Cardiac fibroblast (primary cell): ENCODE measurements at places on chromosomes 16 and 17.
A peak's percentile ranks its signal among the peaks of the same experiment; 100 is the strongest.

GRCh38 chr16:54290833-54291655 lies 4.5 kb upstream of the IRX3 start:
- no peak for DNase-seq

- DNase-seq: peak; percentile 11
Measured at GRCh38 chr17:10384175-10384574, 11.4 kb upstream of the MYH13 start.

GRCh38 chr16:82293671-82294070 lies 123.6 kb upstream of the MPHOSPH6 start:
- DNase-seq: no peak

GRCh38 chr16:76899767-76900166 lies 291.2 kb upstream of the MON1B start:
- no peak for DNase-seq

DNA sequence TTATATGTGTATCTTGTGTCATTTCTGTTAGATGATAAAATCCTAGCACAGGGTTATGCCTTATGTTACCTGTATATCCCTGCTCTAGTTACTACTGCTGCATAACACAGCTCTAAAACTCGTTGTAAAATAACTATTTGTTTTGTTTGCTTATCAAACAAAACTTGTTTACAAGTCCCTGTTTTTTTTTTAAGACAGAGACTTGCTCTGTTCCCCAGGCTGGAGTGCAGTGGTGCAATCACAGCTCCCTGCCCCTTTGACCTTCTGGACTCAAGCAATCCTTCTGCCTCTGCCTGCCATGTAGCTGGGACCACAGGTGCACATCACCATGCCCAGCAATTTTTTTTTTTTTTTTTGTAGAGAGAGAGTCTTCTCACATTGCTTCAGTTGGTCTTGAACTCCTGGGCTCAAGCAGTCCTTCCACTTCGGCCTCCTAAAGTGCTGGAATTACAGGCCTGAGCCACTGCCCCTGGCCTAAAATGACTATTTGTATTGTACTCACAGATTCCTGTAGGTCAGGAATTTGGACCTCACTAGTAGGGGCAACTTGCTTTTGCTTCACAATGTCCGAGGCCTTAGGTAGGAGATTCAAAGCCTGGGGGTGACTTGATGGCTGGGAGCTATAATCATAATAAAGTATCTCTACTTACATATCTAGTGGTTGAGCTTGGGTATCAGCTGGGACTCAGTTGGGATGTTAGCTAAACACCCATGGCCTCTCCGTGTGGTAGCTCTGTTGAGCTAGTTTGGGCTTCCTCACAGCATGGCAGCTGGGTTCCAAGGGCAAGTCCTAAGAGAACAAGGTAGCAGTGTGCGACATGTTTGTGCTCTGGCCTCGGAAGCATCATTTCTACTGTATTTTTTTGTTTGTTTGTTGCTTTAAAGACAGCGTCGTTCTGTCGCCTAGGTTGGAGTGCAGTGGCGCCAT lies 12.6 kb downstream of the DUSP14 start:
- no peak for DNase-seq

DNA sequence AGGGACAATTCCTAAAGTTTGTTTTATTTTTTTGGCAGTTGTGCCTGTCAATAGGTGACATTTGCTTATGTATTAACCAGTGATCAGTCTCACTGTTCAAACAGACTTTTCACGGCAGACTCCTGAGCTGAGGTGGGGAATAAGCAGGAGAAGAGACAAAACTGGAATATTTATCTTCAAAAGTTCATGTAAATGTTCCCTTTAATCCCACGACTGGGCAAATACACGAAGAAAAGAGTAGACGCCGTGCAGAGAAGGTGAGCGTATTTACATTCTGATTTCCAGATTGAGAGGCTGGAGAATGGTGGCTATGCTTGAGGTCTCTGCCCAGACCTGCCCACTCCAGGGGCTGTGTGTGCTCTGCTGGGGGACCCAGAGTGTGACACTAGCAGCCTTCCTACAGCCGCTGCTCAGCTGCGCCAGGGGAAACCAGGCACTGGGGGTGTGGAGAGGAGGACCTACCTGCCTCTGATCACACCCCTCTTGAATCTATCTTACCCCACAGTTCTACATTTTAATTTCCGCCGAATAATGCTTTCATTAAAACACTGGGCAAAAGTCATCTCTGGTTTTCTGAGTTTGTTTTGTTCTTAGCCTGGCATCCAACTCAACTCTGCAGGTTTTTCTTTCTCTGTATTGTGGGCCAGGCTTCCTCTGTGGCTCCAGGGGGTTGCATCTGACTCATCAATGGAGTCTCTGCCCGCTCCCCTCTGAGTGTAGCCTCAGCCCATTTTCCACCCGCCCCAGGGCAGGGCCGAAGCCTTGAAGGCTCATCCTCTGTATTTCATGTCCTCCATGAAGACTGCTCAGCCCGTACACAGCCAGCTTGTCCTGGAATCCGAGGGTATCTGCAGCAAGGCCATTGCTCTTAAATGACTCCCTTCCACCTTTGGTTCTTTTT lies 237.1 kb downstream of the NTN1 start:
- DNase-seq: no peak

- DNase-seq: no peak
Measured at GRCh38 chr16:12182212-12182611, 205.7 kb downstream of the SNX29 start.

- peak; percentile 84 for DNase-seq
Measured at GRCh38 chr17:57833179-57833939, 16.5 kb downstream of the MRPS23 start.

DNA sequence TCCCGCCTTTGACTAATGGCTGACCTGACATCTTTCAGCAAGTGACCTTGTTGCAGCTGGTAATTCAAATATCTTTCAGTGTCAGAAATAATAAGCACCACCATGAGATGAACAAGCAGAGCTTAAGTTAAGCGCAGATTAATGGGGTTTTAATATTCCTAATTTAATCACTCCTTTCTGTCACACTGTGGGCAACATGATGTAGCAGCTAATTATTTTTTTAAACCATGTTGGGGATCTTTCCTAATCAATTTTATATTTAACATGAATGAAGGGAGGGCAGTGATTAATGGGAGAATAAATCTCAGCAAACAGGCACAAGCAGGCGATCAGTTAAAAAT lies 353.6 kb upstream of the TNRC6C start:
- no peak for DNase-seq

DNA sequence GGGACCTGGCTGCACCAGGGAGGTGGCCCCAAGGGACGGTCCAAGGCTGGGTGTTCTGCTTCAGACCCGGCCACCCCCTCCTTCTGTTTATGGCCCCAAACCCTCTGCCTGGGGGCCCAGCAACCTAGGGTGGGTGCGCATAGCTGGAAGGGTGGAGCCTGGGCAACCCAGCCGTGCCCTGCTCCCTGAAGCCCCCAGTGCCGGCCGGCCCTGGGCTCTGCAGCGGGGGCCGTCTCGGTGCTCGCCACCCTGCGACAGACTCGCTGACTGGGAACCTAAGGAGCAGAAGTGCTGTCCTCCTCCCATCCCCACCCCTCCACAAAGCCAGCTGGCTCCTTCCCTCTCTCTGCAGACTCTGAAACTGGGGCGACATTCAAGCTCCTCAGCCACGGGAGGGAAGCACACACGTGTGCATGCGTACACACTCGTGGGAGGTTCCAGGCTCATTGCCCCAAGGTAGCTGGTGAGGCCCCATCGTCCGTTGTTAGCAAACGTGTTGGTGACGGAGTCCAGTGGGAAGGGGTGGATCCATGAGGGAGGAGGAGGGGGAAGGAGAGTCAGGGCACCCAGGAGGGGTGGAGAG lies 43.4 kb downstream of the ENGASE start:
- no peak for DNase-seq

GRCh38 chr17:58605986-58606385 lies 85.9 kb downstream of the TEX14 start:
- DNase-seq: no peak

- DNase-seq: peak; percentile 56
Measured at GRCh38 chr16:87569601-87570571, 32.4 kb upstream of the JPH3 start.

DNA sequence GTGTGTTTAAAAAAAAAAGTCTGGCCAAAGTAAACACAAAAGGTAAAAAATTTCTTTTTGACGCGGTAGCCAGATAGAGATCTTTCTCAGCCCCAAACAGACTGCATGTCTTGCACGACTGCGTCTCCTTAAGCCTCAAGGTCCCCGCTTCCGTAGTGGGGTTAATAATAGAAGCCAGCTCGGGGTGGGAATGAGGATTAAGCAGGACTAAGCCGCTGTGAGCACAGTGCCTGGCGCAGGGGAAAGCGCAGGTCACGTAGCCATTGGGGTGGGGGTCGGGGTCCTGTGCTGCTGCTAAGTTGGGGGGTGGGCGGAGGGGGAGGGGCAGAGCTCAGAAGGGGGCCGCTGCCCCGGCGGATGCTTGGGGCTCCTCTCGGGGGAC lies 521 bp downstream of the GGA2 start:
- peak; percentile 37 for DNase-seq

GRCh38 chr17:5587438-5588032 lies 3.2 kb upstream of the NLRP1 start:
- DNase-seq: peak; percentile 85

DNA sequence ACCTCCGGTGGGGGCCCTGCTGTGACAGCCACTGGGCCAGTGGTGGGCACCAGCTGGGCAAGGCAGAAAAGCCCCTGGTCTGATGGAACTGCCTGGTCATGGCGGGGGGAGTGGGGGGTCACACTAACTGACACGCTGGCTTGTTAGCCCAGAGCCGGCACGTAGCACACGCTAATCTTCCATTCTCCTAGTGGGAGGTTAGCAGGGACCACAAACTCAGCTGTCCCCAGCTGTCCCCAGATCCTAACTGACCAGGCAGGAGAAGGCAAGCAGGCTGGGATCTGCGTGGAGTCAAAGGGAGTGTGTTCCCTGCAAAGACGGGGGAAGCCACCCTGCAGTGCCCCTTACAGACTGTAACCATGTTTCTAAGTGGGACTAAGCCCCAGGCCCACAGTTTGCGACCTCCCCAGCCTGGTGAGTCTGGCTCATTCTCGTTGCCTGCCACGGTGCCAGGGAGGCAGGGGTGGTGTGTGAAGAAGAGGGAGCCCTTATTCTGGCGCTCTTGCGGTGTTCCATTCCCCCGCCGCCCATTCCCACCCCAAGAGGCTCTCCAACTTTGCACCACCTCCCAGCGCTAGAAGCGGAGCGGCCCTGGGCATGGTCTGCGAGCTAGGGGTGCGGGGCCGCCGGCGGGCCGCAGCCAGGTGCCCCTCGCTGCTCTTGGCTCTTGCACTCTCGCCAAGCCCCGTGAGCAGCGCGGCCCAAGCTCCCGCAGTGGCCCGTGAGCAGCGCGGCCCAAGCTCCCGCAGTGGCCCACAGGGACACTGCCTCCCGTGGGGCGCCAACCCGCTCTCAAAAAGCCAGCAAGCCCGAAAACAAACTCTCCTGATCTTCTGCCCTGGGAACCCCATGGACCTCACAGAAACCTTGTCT lies 12.1 kb upstream of the ZNF423 start:
- DNase-seq: no peak

- no peak for DNase-seq
Measured at GRCh38 chr16:88871349-88871702, 4.9 kb upstream of the PABPN1L start.

GRCh38 chr17:20145567-20145966 lies 136.4 kb downstream of the SPECC1 start:
- DNase-seq: no peak

DNA sequence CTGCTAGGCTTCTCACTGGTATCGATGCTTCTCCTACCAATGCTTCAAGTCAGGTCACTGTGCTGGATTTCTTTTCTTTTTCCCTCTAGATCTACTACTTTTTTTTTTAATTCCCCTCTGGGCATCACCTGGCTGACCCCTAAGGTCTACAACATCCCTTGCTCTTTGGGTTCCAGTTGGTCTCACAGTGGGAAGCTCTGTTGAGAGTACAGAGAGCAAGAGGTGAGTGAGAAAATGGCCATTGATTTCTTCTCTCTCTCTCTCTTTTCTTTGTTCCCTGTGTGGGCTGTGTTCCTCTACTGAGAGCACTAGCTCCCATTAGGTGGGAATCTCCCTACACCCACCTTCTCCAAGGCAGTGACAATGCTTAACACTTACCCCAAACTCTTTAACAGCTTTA lies 413.4 kb downstream of the KCNJ2 start:
- no peak for DNase-seq

- peak; percentile 94 for DNase-seq
Measured at GRCh38 chr17:63358111-63358839, 87.8 kb downstream of the CYB561 start.

DNA sequence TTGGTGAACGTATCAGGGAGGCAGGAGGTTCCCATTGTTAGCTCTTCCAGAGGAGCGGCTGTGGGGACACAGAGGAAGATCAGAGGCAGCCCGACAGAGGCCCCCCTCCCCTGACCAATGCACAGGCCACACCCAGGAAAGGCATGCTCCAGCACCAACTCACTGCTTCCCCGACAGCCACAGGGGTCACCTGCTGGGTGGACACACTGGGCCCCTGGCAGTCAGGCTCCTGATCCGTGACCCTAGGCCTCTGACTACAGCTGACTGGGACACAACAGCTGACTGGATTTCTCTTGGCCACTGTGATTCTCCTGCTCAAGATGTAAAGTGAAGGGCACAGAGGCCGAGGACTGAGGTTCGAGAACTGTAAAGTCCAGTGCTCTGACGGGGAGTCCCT lies 63.5 kb downstream of the IL21R start:
- no peak for DNase-seq

GRCh38 chr16:67164599-67165061 lies at the start of gene HSF4:
HSF4 (plus strand) TSS chr16:67164745; CDS start chr16:67164812, 67 bp downstream.
- DNase-seq: peak; percentile 54

DNA sequence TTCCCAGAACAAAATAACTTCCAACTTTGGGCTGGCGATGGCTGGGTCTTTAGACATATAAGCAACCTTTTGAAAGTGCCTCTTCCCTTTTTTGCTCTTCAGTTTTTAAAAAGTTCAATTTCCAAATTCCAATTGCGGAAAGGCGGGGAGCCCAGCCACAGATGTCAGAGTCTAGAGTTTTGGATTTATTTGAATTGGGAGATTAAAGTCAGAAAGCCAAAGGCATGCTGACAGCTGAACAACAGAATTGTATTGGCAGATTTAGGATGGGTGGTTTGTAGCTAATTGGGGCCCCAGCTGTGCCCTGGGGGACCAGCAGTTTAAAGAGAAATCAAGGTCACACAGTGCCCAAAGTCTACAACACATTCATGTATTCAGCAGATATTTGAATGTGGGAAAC lies 10.5 kb downstream of the YPEL2 start:
- no peak for DNase-seq
